ENCODE measurements at places on chromosomes 3 and 15. TPM values are rescaled to one million over a fixed set of nuclear protein-coding genes. Genes with fewer than 3 reads are reported as not detected.

GRCh38 chr3:4584456-4585249, 91.5 kb downstream of the ITPR1 start:
- no peak for DNase-seq

DNA sequence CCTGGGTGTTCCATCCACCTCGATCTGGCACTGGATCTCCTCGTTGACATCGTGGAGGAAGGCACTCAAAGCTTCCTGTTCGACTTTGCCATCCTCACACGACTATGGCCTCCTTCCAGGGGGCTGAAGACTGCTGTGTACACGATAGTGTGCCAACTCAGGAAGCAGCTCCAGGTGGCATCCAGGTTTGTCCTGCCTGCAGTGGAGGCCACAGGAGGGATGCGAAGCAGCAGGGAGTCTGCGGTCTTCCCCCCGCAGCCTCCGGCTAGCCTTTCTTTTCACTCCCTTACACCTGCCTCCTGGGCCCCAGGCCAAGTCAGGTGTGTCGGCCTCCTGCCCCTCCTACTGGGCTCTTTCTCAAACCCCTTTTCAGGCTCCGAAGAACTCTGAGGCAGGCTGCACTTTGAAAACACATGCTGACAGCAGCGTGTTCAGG, 32.2 kb downstream of the SYNM start:
- no peak for DNase-seq

AMOTL2 gene
- 118 TPM for total RNA-seq

GMPS gene
- total RNA-seq, result 30.0 TPM

- no peak for DNase-seq
Observed at GRCh38 chr3:105033081-105033480, 333.6 kb upstream of the ALCAM start.

AGBL1 gene
- 0.91 TPM for total RNA-seq

DNA sequence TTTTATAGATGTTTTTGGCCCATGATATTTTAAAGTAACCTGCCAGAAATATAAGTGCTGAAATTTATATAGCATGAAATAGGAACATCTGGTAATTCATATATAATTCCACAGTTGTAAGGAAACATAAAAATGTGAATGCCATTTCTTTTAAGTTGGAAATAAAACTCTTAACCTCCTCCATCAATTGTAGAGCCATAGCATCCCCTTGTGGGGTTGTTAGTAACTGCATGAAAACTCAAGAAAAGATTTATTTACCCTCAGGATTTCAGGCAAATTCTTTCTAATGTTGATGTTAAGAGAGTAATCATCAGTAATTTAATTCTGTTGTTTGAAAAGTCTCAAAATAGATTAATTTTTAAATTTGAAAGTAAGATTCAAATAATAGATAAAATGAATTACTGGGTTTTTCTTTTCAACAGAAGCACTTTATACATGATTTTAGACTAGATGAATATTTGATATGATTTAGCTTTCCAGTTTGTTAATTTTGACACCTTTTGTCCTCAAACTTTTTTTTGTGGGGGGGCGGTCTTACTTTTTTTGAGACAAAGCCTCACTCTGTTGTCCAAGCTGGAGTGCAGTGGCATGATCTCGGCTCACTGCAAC, 74.7 kb downstream of the RASA2 start:
- peak; percentile 40 for DNase-seq

- DNase-seq, result no peak
Observed at GRCh38 chr15:89174476-89174875, 46.9 kb downstream of the RLBP1 start.

CAMKV gene
- not detected for total RNA-seq

DNA sequence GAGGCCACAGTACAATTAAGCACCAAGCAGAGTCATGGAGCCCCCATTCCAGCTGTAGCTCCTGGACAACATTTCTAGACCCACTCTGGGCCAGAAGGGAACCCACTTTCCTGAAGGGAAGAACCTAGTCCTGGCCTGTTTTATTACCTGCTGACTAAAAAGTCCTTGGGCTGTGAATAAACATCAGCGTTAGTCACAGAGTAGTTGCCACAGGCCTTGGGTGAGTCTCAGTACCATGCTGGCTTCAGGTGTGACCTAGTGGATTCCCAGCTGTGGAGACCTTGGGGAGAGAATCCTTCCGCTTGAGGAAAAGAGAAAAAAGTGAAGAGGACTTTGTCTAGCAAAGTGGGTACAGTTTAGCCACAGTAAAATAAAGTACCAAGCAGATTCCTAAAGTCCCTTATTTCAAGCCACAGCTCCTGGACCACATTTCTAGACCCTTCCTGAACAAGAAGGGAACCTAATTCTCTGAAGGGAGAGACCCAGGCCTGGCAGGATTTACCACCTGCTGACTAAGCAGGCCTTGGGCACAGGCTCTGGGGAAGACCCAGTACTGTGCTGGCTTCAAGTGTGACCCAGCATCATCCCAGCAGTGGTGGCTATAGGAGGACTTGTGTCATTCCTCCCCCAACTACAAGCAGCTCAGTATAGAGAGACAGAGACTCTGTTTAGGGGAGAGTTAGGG, 118.3 kb upstream of the KCNH8 start:
- DNase-seq, result no peak

PPP1R14D gene
- total RNA-seq, result 0.65 TPM

- DNase-seq, result no peak
Observed at GRCh38 chr3:100042166-100042981, 71.9 kb downstream of the FILIP1L start.

MTMR10 gene
- total RNA-seq, result 22.5 TPM

CHST14 gene
- total RNA-seq, result 5.6 TPM

DNA sequence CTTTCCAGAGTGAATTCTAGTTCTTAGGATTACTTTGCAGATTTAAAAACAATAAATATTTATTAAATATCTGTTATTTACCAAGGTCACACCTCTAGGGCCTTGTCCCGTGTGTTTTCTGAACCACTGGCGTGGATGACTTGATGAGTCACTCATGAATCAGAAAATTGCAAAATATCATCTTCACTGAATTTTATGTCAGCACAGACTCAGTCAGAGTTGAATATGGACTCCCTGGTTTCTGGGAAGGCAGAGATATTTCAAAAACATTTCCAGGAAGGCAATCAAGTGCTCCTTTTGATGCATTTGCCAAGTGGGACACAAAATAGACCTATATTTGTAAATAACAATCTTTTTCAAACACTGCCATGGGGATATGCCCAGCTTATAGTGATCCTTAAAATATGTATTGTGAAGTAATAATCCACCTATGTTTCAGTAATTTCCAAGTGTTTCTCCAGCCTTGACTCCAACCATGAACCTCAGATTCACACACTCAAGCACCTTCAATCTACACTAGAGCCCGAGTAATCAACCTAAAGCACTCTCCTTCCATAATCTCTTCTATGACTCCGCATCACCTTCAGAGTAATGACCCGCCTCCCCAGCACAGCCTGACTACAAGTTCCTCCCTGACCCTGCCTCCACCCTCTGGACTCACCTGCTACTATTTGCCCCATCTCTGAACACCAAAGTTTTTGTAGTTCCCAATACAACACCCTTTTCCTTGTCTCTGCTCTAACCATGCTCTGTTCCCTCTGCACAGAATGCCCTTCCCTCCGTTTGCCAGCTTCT, 24.3 kb downstream of the DPH3 start:
- DNase-seq, result no peak

GRCh38 chr3:182717216-182717615, 76.1 kb upstream of the ATP11B start:
- DNase-seq, result no peak

DNA sequence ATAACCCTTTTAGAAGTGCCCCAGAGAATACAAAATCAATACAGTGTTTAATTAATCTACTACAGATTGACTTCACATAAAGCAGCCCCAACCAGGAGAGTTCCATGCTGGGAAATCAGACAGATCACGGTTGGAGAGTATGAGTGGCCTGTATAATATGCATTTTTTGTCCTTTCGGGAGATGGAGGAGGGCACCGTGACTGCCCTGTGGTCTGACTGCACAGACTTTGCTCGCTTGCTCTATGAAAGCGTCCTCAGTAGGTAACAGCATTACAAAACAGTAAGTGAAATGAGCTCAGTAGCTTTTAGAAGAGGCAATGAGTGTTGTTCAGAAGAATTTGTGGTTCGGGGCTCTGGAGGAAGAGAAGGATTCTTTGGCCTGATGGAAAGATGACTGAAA, 34.2 kb upstream of the SKIL start:
- no peak for DNase-seq

ISG20 gene
- 12.8 TPM for total RNA-seq

ZNF774 gene
- total RNA-seq, result 3.4 TPM

CP gene
- 7.2 TPM for total RNA-seq

GRCh38 chr3:41662288-41662687, 299.6 kb downstream of the ULK4 start:
- DNase-seq, result no peak

- peak; percentile 89 for DNase-seq
Observed at GRCh38 chr3:64267721-64268604, 42.7 kb upstream of the PRICKLE2 start.

DNA sequence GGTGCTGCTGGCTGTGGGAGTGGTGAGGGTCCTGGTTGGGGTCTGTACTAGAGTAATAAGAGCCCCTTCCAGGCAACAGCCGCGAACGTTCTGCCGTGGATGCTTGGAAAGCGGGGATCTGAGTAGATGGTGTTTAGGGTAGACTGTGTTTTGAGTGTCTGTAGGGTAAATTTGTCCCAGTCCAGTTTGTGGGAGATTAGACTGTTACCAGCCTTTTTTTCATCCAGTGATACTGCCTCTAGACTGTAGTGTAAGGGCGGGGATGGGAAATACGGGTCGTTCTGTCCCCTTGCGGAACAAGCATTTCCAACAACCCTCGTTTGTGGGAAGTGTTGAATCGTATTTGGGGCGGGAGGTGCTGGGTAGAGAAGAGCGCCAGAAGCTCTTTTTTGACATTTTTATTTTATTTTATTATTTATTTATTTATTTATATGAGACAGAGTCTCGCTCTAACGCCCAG, 424 bp downstream of the HAUS2 start:
- DNase-seq, result no peak

DNA sequence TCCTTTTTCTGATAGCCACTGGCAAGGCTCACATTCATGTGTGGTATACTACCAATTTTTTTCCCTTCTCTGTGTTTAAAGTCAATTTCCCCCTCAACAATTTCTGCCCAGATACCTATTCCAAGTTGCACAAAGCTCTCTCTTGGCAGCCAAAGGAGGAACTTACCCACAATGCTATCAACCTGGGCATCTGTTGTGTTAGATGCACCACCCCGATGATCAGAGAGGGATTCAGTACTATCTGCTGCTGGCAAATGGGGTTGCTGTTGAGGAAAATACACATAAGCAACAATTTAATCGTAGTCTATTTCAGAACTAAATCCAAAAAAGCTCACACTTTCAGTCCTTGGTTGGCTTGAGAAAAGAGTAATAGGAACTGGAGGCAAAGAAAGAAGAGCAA, 46.1 kb downstream of the AAGAB start:
- DNase-seq, result no peak

- no peak for DNase-seq
Observed at GRCh38 chr3:165446555-165446954, 250.4 kb upstream of the SLITRK3 start.

- no peak for DNase-seq
Observed at GRCh38 chr3:146065573-146066006, 95.4 kb downstream of the PLOD2 start.

GRCh38 chr15:59596640-59597039, 14.9 kb upstream of the GCNT3 start:
- no peak for DNase-seq

DNA sequence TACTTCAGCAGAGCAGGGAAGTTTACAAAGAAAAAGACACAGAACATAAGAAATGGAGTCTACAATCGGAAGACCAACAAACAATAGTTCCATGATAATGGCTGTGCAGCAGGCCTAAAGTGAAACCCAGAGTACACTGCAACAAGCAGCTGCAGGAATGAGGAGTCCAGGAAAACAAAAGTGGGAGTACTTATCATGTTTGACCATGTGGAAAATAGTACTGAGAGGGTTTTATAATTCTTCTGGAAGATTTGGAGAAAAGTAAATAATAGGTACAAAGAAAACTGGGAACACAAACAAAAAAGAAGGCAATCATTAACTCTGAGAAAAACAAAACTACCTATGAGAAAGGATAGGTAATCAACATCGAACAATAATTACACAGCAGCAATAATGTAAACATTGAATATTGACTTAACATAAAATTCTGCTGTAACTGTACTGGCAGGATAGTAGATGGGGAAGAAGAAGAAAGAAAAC, 87.5 kb downstream of the NEK10 start:
- no peak for DNase-seq

DNA sequence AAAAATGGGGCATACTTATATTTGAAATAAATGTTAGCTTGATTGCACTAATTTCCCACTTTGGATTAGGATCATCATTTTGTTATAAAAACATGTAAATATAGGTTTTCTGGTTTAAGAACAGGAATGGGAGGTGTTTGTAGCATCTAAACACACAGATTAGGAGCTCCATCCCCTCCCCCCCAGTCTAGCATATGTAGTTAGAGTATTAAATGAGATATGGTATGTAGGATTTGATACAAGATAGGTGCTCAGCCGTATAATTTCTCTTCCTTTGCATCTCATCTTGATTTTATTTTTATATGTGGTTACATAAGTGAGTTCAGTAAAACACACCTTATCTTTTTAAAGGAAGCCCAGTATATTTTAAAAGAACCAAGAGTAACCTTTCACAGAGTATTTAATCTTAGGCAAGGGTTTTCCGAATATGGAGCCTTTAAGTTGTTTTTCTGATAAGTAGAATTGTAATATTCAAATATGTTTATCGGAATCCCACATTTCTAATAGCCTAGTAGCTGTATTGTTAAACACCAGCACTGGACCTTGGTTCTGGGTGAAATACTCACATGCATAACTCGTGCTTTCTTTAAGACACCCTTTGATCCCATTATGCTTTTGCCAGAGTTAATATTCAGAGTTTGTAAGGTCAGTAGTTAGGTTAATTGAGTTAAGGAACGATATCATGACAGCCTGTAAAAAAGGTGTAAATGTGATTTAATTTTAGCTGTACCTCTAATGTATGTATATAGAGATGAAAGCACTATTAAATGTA, 2.3 kb downstream of the SLC25A36 start:
- DNase-seq, result no peak

DNA sequence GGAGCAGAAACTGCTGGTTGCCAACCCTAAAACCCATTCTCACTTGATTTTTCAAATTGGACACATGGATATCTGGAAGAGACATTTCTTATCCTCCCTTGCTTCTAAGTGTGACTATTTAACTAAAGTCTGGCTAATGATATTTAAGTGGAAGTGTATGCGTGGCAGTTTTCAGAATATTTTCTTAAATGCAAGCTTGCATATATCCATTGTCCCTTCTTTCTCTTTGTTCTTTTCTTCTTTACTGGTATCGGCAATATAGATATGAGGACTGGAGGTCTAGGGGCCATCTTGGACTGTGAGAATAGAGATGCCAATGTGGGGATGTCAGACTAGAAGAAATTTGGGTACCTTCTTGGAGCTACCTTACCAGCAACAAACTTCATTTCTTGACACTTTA, 364.3 kb upstream of the DPH6 start:
- no peak for DNase-seq

- no peak for DNase-seq
Observed at GRCh38 chr3:119690043-119690656, 12.7 kb upstream of the CFAP91 start.

GRCh38 chr3:150806185-150806835, 43.3 kb upstream of the SIAH2 start:
- DNase-seq, result no peak
